NCI-H774 (cell line): ENCODE measurements at places on chromosomes 4 and X.

- no peak for DNase-seq
Observed at GRCh38 chr4:6969826-6970800, 60.5 kb downstream of the TBC1D14 start.

- no peak for DNase-seq
Observed at GRCh38 chrX:80648023-80648422, 161.7 kb downstream of the BRWD3 start.

DNA sequence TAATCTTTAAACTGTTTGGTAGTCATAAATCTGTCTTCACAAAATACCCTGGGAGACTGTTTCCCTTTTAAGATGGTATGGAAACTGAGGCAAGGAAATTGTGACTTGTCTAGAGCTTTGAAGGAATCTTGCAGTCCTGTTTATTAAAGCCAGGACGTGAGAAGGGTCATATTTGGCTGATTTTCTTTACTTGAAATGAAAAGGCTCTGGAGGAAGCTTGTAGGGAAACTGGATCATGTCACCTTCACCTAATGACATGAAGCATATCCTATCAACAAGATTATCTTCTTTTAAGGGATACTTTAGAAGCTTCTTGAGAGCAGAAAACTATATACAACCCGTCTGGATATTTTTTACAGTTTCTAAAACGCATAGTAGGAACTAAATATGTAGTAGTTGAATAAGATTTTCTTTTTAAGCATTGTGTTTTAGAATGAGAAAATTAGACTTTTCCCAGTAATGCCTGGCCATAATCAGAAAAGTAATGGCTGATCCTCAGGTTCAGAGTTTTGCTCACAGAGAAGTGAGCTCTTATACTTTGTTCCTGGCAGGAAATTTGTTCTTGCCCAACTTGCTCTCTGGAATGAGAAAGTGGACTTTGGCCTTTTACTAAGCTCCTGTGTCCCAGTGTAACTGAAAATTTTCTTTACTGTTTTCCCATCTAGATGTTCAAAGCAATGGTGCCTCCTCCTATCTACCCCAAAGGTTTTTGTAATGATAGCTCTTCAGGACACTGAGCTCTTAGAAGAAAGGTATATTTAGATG, 136.8 kb upstream of the AFF2 start:
- DNase-seq, result no peak

GRCh38 chr4:135244056-135244455, 1042.5 kb upstream of the PABPC4L start:
- no peak for DNase-seq

DNA sequence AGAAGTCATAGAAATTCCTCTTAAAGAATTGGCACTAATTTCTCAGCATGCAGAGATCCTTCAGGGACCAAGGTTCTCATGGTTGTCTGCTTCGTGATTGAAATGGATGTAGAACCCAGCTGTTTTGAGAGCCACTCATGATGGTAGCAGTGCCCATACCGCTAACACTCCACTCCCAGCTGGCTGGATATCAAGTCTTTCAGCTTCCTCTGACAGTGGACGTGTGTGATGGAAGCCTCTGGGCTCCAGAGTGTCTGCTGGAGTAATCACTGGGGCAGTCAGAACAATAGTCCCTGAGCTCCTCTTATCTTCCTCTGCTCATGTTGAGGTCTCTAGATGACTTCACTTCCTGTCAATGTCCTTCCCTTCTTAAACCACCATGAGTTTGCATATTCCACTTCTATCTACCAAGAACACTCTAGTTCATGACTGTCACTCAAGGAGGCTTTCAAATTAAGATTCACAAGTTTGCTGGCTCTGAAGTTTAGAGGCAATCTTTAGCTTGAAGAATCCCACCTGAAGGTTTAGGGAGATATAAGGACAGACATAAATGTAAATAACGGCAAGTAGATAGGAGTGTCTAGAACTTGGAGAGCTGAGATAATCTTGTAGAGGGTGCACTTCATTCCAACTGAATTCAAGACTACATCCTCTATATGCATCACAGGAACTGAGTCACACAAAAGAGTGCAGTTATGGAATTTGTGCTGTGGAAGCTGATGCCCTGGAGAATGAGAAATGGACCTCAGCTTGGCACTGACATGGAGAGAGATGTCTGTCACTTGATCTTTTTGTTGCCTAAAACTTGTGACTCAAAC, 64.5 kb upstream of the WDR1 start:
- DNase-seq, result no peak

DNA sequence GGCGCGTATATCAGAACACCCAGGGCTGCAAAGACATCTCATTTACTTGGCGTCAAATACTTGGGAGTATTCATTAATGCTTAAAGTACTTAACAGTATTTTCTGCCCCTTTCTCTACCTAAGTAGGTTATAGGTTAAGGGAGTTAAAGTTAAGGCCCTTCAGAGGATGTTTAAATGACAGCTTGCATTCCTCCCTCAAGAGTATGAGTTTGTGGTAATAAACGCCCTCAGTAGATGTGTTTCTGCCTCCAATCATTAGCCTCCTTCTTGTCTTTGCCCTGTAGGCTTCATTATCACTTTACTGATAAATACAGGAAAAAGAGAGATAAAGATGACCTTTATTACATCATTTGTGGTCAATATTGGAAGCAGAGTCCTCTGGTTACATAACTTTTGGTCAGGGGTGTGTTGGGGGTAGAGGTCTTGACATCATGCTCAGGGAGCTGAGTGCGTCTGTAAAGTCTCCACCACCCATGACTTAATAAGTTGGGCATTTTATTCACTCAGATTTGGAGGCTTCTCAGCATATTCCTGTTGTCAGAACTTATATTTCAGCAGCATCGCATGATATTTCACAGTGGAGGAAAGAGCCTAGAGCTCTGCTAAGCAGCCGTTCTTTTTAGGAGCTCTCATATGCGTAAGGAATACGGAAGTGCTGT, 145.9 kb downstream of the CPE start:
- no peak for DNase-seq
